ENCODE measurements at places on chromosomes 1 and 21.

DNA sequence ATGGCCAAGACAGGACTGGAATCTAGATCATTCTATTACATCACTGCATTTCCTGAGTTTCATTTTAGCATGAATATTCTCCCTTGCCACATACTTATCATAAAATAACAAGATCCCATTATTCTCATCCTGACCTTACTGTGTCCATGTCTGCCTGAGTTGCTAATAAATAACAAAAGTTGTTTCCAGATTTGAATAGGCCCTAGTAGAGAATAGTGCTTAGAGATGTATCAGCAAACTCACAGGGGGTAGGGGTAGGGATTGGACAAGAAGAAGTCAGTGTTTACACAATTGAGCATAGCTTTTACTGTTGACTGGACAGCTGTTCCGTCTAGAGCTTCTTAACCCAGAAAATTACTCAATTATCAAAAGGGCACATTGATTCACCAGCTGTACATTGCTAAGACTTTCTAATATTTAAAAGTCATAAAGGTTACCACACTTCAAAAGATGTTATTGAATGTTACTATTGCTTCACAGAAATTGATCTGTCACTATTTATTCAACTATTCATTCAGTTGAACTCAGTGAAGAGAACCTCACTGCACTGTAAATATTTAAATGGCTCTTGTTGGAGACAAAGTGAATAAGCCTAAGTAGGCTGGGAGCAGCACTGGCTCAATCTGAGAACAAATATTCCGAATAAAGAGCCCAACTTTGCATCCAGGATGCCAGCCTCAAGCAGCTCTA, 121.9 kb downstream of the NRIP1 start:
- DNase-seq: no peak

DNA sequence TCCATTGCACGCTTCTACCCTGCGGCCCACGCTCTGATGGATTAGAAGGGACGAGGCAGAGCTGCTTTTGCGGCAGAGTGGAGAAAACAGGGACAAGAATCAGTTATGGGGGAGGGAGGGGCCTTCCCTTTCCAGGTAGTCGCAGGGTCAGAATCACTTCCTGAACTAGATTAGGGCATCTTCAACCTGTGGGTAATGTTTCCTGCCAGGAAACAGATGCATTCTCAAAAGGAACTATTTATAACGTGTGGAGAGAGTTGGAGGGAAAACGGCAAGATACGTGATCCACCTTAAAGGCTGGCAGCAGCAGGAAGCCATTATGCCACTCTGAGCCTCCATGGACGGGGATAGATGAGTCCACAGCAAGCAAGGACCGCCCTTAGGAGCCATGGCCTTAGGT, 59.9 kb upstream of the CNTN2 start:
- no peak for DNase-seq

DNA sequence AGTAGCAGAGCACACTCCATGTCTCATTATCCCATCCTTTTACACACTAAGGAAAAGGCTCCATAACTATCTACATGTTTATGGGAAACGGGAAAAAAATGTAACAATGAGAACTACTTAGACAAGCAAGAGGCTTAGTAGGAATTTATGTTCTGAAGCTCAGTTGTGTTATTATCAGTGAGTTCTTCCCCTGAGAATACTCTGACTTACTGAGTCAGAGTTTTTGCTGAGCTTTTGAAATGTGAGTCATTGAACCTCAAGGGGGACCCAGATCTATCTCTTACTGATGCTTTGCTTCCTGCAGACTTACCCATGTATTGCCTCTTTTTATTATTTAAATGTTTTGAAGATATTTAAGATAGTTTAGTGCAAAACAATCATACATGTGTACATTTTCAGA, 20.1 kb downstream of the CFHR5 start:
- no peak for DNase-seq

DNA sequence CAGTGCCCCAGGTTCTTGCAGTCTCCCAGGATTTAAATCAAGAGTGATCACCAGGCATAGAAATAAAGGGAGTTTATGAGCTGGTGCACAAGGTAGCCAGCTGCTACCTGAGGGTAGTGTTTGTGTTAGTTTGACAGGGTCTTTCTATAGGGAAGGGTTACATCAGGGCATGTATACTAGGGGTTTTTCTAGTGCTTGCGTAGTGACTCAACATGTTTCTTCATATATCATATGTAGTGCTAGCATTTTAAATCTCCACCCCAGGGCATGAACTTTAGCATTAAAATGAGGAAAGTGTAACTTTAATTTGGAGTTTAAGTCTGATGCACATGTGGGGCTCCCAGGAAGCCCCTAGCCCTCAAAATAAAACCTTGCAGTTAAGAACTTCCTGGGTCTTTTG, 86.5 kb upstream of the TNR start:
- DNase-seq: no peak

GRCh38 chr1:245648749-245649522, 494.2 kb downstream of the KIF26B start:
- no peak for DNase-seq

GRCh38 chr1:119101563-119101962, 38.9 kb downstream of the WARS2 start:
- no peak for DNase-seq

GRCh38 chr1:192376374-192376773, 59.6 kb downstream of the RGS21 start:
- no peak for DNase-seq

GRCh38 chr1:248625971-248626370, 8.9 kb downstream of the OR2T11 start:
- no peak for DNase-seq

GRCh38 chr1:70778934-70779333, 268.7 kb downstream of the PTGER3 start:
- no peak for DNase-seq

GRCh38 chr1:96076589-96076988, 645.0 kb upstream of the PTBP2 start:
- DNase-seq: no peak

DNA sequence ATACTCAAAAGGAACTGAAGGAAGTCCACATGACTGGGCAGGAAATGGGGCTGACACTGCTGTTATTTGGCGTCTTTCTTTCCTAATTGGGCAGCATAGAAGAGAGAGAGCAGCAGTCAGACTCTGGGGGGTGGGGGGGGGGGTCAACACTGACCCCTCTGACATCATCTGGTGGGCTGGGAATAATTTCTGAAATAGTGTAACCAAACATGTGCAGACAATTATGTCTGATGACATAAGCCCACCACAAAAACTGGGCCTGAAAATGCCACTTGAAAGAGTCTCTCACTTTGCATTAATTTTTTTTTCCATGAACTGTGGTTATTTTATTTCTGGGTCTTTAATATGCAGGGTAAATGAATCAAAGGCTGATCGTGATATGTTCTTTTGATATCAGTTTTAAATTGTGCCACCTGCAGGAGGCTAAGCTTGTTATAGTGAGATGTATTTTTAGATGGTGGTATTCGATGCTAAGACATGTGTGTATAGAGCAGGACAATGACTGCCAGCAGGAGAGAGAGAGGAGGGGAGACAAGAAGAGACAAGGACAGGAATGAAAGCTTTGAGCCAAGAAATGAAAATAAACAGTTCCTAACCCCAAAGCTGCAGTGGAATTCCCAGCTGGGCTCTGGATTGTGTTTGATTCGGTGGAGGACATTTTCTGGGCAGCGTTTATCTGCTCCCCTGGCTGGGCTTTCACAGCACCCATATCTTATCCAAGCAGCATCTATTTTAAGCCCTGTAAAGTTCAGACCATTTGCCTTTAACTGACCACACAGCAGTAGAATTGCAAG, 264.7 kb downstream of the PBX1 start:
- no peak for DNase-seq

DNA sequence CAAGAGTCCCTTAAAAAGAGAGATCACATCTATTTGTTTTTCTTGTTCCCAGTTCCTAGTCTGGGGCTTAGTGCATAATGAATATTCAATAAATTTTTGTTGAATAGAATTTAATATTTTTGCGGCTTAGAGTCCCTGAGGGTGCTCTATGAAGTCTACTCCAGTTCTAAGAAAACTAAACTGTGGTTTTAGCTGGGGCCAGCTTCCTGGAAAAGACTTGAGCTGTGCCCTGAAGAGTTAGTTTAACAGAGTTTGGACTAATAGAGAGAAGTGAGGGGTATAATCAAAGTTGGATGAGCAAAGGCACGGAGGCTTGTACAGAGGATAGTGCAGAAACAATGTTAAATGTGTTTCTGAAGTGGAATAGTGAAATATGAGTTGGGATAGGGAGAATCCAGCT, 168.9 kb downstream of the FASLG start:
- DNase-seq: no peak

- no peak for DNase-seq
These were observed 20.7 kb upstream of the HAO2 start for GRCh38 chr1:119347858-119348257.

DNA sequence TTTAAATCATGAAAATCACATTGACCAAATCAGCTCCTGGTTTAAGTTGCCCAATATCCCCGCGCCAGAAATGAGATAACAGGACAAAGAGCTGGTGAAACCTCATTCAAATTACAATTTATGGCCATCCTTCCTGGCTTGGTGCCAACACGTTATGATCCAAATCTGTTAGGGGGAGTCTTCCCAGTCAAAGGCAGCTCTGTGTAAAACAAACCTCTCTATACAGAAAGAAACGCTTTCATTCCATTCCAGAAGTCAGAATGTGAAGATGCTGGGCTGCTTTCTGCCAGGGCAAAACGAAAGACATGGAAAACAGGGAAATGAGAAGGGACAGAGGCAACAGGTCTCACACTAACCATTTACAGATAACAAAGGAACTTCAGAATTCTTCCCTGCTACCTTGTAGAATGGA, 53.5 kb upstream of the TIAM1 start:
- no peak for DNase-seq

DNA sequence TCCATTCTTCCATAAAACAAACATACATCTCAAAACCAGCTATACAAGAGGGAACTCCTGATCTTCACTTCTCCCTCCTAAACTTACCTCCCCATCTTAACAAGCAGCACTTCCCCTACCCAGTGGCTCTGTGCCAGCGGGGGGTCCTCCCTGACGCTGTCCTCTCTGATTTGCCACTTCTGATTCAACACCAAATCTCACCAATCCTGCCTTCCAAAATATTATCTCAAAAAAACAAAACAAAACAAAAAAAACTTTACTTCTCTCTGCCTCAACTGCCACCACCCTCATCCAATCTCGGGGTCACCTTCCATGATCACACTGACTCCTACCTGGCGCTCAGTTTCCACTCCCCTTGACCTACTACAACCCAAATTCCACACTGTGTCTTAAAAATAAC, 72.8 kb downstream of the SLC45A1 start:
- no peak for DNase-seq

DNA sequence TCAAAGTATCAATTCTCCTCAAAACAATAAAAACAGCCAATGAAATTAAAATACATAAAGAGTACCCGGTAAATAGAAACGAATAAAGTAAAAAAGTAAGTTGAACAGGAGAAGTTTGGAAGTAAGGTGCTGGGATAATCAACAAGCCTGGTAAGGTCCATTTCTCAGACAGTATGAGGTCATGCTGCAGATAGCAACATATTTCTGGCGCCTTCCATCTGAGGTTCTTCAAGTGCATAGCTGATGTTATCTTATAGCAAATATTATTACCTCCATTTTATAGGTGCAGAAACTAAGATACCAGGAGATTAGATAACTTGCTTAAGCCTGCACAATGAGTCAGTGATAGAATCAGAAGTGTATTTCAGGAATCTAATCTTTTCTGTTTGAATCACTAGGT, 23.7 kb upstream of the CEP350 start:
- DNase-seq: no peak

GRCh38 chr1:226908913-226909312, 31.2 kb upstream of the COQ8A start:
- DNase-seq: no peak

- no peak for DNase-seq
These were observed 15.4 kb downstream of the POLR3GL start for GRCh38 chr1:145979746-145980456.

All from stimulated activated CD8-positive, alpha-beta memory T cell treated with anti-CD3 and anti-CD28 coated beads, Interleukin-4, amount 100 ng/mL, for 1 hour (primary cell).